ENCODE measurements at places on chromosomes 5 and 9.

DNA sequence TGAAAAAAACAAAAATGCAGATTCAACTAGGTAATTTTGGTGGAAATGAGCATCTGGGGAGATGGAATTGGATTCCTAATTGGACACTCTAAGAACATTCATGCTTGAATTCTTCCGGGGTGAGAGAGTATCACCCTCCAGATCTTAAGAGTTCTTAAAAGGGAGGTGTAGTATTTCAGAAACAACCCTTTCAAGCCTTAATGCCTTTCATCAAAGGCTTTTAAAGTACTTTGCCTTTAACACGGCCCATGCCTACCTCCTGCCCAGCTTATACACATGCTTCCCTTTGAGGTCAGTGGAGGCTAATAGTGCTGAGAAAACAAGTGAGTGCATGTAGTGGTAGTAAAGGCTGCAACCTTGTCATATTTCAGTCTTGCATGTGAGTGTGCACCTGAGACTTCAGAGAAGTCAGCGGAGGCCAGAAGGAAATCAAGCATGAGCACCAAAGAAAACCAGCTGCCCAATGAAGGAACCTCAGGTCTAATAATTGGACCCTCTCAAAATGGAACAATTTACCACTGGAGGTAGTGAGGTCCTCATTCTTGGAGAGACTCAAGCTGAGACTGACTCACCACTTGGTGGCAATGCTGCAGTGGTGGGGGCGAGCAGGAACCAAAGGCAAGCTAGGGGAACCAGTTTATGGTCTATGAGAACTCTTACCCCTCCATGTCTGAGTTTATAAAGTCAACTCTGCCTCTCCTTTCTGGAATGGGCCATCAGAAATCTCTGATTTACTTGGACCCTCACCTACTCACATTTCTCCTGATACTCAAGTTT, 98.4 kb upstream of the GDNF start:
- no peak for DNase-seq

GRCh38 chr9:81103597-81104471, 585.5 kb downstream of the TLE1 start:
- DNase-seq = no peak

DNA sequence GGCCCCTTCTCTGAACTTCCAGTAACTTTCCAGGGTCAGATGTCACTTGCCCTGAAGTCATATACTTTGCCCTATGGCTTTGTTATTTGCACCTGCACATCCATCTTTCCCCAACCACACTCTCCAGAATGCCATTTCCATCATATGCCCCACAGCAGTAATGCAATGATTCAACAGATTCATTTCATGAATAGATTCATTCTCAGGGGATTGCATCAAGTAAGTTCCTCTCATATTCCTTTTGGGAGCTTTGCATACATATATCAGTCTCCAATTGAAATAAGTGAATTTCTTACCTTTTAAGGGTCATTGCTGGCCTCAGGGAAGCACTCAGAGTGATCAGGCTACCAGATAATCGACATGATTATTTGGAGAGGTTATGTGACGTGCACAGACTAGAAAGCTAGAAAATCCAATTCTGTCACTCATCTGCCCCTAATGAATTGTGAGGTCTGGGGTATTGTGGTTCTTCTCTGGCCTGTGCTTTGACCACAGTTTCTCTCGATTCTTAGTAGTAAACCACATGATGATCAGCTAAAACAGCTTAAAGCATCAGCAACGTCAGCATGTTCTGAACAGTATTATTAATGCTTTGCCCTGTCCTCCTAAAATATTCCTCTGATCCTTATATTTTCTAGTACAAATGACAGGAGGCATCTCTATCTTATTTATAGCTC, 179.9 kb downstream of the ATPSCKMT start:
- DNase-seq = no peak

GRCh38 chr5:67921004-67921601, 294.5 kb upstream of the PIK3R1 start:
- DNase-seq = no peak

- no peak for DNase-seq
Measured at GRCh38 chr5:148523139-148523538, 131.2 kb downstream of the HTR4 start.

- no peak for DNase-seq
Measured at GRCh38 chr5:145750199-145750598, 84.9 kb downstream of the PRELID2 start.

DNA sequence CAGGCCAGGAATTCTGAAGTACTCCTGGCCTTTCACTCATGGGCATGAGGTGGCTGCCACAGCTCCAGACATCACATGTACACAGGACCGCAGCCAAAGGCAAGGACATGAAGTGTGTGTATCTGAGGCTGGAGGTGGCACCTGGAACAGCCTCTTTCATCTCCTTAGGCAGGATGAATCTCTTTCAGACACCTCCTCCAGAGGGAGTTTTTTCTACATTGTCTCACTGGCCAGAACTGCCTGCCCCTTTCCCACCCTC, 142.8 kb downstream of the BARX1 start:
- no peak for DNase-seq

- DNase-seq = no peak
Measured at GRCh38 chr5:138109463-138110265, 25.8 kb downstream of the WNT8A start.

GRCh38 chr5:56307714-56308333, 74.7 kb upstream of the ANKRD55 start:
- no peak for DNase-seq

DNA sequence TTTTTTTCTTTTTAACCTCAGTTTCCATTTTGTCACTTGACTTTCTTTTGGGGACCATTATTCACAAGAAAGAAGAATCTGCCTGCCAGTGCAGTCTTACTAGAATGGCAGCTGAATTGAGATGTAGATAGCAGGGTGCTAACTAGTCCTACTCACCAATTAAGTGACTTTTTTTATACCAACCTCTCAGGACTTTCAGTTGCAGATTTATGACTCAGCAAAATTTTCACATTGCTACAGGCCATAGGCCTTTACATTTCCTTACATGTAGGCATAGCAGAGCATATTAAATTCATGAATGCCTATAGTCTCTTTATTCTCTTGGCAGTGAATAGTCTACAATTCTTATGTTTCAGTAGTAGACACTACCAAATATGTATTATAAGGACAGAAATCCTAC, 54.0 kb upstream of the FKTN start:
- peak; percentile 6 for DNase-seq

DNA sequence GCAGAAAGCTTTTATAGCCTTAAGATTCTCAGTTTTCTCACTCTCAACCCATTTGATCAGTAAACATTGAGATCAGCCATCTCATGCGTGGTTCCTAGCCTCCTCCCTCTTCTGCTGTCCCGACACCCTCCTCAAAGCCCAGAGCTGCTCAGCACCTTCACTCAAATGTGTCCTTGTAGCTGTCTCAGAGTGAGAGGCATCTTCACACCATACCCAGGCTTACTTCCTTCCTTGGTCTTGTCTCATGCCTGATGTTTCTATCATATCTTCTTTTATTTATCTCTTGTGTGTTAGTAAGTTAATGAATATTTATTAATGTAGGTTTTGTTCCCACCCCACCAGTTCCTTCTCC, 72.4 kb upstream of the SNX2 start:
- DNase-seq = no peak

- DNase-seq = peak; percentile 84
Measured at GRCh38 chr9:131734165-131734610, 5.7 kb downstream of the RAPGEF1 start.

DNA sequence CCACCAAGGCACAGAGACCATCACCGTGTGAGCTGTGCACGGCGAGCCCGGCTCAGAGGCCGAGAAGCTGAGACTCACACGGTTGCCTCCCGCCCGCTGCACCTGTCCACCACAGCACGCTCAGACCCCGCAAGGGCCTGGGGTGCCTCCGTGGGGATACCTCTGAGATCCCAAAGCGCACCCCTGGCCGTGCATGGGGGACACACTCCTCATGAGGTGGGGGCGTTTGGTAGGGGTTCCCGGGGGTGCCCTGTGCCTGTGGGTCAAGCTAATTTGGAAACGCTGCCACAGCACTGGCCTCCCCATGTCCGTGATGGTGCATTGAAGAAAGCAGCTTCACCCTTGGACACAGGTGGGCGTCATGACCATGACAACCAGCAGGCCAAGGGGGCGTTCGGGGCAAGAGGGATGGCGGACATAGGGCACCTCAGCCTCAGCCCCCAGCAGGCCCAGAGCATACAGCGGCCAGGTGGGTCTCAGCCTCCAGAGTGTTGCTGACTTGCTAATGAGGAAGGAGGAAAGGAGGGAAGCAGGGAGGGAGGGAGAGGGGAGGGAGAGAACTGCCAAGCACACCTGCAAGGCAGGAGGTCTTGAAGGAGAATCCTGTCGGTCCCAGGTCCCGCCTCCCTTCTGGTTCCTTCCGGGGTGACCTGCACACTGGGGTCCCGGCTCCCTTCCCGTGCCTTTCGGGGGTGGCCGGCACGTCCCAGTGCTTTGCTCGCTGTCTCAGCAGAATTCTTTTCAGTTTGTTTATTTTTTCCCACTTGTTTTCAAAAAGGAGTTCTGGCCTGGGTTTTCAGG, 34.7 kb downstream of the GLT6D1 start:
- no peak for DNase-seq

DNA sequence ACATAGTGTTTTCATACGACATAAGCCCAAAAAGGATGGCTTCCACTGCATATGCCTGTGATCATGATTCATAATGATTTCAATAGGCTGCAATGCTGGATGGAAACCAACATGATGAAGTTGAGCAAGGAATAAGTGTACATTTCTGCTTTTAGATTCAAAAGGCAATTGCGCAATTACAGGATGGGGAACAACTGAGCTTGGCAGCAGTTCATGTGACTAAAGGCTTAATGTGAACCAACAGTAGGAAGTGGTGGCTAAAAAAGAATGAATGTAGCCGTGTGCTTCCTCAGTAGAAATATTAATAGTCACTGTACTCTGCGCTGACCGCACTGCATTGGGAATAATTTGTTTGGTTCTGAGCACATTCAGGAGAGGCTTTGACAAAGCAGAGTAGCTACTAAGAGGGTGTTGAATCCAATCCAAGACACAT, 51.2 kb downstream of the SLC1A3 start:
- DNase-seq = peak; percentile 96
